ENCODE measurements at places on chromosomes 2 and 18. TPM values are rescaled to one million over a fixed set of nuclear protein-coding genes. Genes with fewer than 3 reads are reported as not detected.

DSG1 gene
- not detected for total RNA-seq

CAD gene
- total RNA-seq: 17.0 TPM

UGT1A5 gene
- not detected for total RNA-seq

NOSTRIN gene
- total RNA-seq: not detected

TUBB8B gene
- 3.9 TPM for total RNA-seq

COL4A4 gene
- not detected for total RNA-seq

SGO2 gene
- 22.9 TPM for total RNA-seq

MBOAT2 gene
- total RNA-seq: 36.4 TPM

MAP3K19 gene
- total RNA-seq: not detected

SP140 gene
- total RNA-seq: 2.2 TPM

TMEM163 gene
- not detected for total RNA-seq

CD8B2 gene
- total RNA-seq: not detected

KHK gene
- total RNA-seq: 0.11 TPM

SIX3 gene
- not detected for total RNA-seq

VWC2L gene
- total RNA-seq: not detected

NDC80 gene
- 69.6 TPM for total RNA-seq

PSTPIP2 gene
- 6.8 TPM for total RNA-seq

SRD5A2 gene
- total RNA-seq: not detected

LYPD6B gene
- total RNA-seq: 35.7 TPM

DNA sequence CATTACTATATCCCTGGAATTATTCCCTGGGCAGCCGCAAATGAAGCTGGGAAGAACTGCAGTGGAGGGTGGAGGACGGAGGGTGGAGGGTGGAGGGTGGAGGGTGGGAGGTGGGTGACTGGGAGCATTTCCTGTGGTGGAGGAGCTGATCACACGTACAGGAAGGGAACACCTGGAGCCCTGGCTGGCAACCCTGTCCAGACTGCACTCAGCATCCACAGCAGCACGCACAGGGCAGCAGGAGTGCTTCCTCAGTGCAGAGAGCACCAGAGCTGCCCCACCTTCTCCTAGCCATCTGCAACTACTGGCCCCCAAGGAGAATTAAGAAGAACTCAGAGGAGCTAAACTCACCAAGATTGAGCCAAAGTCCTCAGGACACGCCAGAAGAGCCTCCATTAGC is 249.9 kb downstream of the EIPR1 start:
- no peak for DNase-seq

GRCh38 chr2:165662720-165663119 is 131.3 kb downstream of the GALNT3 start:
- DNase-seq: no peak

DNA sequence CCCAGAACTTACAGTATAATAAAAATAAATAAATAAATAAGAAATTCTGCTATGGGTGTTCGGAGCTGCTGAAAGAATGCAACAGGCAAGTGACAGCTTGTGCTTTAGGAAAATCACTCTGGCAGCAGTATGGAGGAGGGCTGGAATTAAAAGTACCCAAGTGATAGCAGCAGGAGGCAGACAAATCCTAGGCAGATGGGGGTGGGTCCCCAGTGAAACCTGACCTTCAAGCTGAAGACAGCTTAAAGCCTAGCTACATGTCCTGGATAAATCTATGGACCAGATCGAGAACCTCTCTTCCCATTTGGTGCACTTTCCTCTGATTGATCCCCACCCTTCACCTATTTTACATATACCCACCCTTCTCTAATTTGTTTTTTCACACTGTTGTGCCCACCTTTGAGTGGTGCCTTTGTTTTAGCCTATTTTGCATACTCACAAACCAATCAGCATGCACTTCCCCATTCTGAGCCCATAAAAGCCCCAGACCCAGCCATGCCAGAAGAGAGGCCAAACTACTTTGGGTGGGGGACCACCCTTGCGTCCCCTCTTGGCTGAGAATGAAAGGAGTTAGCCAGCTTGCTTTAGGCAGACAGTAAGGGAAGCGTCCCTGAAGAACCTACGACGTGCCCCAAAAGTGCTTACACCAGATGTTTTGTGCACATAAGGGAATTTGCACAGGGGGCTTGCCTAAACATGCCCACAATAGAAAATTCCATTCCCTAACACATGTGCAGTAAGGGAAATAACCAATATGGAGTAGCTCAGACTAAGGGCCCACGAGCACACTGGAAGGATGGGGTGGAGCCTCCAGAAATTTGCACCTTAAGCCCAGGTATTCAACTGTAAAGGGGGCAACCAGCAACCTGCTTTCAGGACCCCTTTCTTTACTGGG is 3.0 kb downstream of the METTL8 start:
- DNase-seq: no peak

- no peak for DNase-seq
Observed at GRCh38 chr2:203669820-203670219, 36.6 kb upstream of the CD28 start.

DNA sequence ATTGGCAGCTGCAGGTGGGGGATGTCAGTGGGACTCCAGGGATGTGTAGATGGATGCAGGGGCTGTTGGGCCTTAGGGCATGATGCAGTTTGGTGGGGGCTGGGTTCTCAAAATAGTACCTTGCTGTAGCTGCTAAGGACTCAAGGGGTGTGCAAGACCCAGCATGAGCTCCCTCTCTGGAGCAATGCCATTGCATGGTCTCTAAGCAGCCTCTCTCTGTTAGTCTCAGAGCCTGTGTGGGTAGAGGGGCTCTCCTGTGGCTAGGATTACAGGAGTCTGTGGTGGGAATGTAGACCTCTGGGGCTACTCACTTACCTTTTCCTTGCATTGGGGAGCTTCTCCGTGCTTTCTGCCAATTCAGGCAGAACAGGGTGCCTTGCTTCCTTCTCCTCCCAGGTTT is 228.9 kb downstream of the LPIN1 start:
- DNase-seq: no peak

- peak; percentile 66 for DNase-seq
Observed at GRCh38 chr18:27723168-27723567, 453.8 kb downstream of the CDH2 start.

GRCh38 chr18:74140582-74140981 is 7.1 kb downstream of the FBXO15 start:
- DNase-seq: no peak

DNA sequence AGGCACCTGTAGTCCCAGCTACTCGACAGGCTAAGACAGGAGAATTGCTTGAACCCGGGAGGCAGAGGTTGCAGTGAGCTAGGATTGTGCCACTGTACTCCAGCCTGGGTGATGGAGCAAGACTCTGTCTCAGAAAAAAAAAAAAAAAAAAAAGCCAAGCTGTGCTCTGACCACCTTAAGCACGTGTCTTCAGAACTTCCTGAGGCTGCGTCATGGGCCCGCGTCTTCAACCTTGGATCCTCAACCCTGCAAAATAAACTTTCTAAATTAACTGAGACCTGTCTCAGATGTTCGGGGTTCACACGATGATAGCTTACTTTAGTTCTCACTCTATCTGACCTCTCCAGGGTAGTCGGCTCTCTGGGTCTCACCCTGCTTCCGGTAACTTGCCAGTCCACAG is 65.8 kb upstream of the CABLES1 start:
- no peak for DNase-seq

- DNase-seq: no peak
Observed at GRCh38 chr2:11750422-11750821, 4.0 kb downstream of the LPIN1 start.

DNA sequence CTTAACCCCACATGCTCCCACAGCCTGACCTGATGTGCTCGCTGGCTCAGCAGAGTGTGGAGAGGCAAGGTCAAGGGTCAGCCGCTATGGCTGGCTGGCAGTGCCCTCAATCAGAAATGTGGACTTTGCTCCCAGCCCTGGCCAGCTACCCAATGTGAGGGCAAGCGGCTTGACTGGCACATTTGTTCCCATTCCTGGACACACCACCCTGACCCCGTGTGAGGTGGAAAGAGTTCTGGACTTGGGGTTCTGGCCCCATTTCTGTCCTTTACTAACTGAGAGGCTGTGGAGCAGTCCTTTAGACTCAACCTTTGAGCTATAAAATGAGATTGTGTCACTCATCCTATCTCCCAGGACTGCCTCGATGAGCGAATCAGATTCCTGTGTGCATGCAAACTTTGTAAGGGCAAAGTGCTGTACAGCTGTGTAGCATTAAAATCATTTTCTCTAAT is 9.1 kb downstream of the THNSL2 start:
- no peak for DNase-seq

GRCh38 chr2:239905884-239906654 is 119.1 kb downstream of the NDUFA10 start:
- DNase-seq: no peak

GRCh38 chr2:75108937-75109482 is 90.3 kb downstream of the TACR1 start:
- no peak for DNase-seq

DNA sequence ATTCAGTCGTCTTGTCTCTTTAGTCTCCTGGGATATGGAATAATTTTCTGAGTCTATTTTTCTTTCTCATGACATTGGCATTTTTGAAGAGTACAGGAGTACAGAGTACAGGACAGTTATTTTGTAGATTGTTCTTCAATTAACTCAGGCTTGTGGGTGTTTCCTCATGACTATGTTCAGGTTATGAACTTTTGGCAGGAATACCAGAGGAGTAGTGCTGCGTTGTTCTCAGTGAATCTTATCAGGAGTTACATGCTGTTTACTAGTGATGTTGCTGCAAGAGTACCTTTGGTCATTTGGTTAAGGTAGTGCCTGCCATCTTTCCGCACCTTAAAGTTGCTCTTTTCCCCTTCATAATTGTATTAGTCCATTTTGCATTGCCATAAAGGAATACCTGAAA is 41.3 kb upstream of the AGFG1 start:
- no peak for DNase-seq

DNA sequence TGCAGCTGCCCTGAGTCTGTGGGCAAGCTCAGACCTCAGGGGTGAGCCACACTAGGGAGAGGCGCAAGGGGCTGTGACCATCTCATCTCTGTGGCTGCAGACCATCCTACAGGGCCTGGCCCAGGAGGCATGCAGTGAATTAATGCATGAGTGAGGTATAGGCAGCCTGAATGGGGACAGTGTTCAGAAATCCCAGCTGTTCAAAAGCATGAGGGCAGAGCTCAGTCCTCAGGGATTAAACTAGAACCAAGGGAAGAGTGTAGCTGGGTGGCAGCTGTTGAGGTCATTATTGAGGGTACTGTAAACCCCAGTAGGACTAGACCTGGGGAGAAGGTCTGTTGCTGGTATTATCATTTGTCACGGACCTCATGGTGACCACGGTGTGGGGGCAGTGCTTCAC is 17.0 kb downstream of the TMEM177 start:
- DNase-seq: no peak

DNA sequence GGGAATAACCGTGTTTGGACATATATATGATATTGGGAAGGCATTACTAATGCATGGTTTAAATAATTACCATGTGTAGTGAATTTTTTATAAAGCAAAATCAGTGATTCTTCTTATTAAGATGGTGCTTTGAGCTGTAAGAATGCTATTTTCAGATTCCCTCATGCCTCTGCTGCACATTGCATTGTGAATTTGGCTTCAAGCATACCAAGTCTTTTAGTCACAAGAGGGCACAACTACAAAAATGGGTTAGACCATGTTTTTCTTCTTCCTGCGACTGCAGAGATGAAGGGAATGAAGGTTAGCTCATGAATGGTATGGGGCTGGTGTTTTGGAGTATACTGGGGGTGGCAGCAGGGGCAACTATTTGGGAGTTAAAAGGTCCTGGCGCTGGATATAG is 320.1 kb downstream of the SLC4A3 start:
- DNase-seq: no peak

DNA sequence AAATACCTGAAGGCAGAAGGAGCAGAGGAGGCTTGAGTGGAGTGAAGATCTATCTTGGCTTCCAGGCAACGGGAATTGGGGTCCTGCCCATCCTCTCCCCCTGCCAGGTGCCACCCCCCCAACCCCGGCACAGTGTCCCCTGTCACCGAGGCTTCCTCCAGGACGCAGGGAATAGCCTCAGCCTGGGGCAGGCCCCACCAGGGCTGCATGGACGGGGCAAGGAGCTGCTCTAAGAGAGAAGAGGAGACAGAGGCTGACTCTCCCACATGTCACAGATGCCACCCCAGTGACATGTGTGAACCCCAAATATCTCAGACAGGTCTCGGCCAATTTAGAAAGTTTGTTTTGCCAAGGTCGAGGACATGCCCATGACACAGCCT is 42.1 kb downstream of the PXDN start:
- DNase-seq: no peak

DNA sequence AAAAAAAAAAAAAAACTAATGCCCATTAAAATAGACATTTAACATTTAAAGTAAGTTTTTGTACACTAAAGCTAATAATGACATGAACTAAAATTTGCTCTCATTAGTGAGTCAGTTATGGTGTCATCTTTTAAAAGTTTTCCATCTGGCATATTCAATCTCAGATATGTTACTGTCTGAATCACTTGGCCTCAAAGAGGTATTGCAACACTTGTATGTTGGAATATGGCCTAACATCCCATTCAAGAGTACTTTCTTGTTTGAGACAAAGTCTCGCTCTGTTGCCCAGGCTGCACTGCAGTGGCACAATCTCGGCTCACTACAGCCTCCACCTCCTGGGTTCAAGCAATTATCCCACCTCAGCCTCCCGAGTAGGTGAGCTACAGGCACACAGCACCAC is 169.7 kb downstream of the TMEM163 start:
- DNase-seq: no peak

GRCh38 chr18:7059276-7059675 is 58.3 kb downstream of the LAMA1 start:
- DNase-seq: peak; percentile 21

GRCh38 chr2:47225061-47225783 is 70.1 kb upstream of the STPG4 start:
- DNase-seq: peak; percentile 89

DNA sequence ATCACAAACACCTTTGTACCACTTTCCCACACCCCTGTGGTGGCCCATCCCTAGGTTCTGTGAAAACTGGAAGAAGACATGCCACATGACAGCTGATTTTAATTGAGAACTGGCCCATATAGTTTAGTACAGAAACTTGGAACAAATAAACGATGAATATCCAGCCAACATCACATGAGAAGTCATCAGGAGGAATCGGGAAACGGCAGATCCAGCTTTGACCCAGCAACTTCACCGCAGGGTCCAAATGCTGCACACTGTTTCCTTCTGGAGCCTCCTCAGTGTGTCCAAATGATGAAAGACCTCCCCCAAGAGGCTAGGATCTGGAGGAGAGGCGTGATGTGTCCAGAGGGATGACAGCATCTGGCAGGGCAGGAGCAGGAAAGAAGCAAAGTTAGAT is 75.5 kb downstream of the COPS8 start:
- DNase-seq: no peak

Data from SJSA1 (cell line).